Stimulated activated CD8-positive, alpha-beta memory T cell treated with anti-CD3 and anti-CD28 coated beads, Interleukin-15, amount 100 ng/mL, for 48 hours (primary cell): ENCODE measurements at places on chromosomes 1 and 21.

GRCh38 chr1:220982686-220983085, 103.4 kb downstream of the HLX start:
- DNase-seq = no peak

GRCh38 chr1:80053613-80054012, 1047.1 kb upstream of the ADGRL4 start:
- DNase-seq = no peak

- DNase-seq = no peak
Measured at GRCh38 chr1:161480381-161481035, 24.7 kb upstream of the FCGR2A start.

- DNase-seq = no peak
Measured at GRCh38 chr1:39680751-39681150, 8.8 kb upstream of the NT5C1A start.

- DNase-seq = no peak
Measured at GRCh38 chr21:42071146-42071737, at the start of gene UMODL1. Gene UMODL1 (plus strand): TSS chr21:42071317. CDS start chr21:42071317, 0 bp downstream.

- DNase-seq = no peak
Measured at GRCh38 chr1:41936107-41936506, 17.4 kb upstream of the HIVEP3 start.

DNA sequence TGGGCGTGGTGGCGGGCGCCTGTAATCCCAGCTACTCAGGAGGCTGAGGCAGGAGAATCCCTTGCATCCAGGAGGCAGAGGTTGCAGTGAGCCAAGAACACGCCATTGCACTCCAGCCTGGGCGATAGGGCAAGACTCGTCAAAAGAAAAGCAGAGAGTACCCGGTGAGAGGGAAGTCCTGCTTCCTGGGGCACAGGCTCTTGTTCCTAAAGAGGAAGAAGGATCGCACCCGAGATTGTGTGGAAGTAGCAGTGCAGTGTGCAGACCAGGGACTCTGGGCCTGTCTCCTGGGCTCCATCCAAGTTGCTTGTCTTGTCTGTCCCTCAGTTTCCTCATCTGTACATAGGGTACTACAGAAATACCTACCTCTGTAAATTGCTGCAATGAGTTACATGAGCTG, 29.6 kb downstream of the NBPF3 start:
- no peak for DNase-seq

DNA sequence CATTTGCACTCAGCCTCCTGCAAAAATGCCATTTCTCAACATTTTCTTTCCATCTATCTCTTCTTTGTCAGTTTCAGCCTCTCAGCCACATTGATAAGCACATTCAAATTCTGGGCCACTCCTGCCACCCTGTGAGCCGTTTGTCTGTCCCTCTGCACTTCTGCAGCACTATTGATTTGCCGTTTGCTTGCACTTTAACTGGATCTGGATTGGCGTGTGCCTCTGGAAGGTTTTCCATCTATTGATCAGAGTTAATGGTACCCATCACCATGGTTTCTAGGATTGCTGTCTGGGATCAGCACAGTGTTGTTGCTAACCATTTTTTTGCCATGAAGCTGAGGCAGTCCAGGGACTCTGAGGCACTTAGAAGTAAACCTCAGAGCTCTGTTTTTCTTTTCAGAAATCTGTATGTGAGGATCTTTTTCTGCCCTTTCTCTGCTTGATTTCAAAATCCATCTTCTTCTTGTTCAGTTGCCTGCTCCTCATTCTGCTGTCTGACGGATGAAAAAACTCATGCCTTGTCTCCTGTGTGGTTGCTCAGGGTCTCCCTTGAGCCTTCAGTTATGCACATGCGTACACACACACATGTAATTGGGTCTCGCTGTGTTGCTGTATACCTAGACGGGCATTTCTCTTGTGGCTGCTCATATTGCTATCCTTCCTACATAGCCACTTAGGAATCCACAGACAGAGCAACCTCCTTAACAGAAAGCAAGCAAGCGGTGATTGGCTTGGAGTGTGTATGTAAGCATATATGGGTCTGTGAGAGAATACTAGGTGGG, 67.9 kb downstream of the NOS1AP start:
- DNase-seq = no peak
